Left ventricle myocardium superior (tissue), 1 donor: ENCODE measurements at places on chromosomes 11 and 22.
A peak's percentile ranks its signal among the peaks of the same experiment; 100 is the strongest.

- DNase-seq = peak; percentile 66
Observed at GRCh38 chr11:112795911-112796649, 165.1 kb upstream of the NCAM1 start.

- no peak for DNase-seq
Observed at GRCh38 chr11:102426000-102426399, 26.6 kb downstream of the TMEM123 start.

GRCh38 chr11:68089679-68090078 lies 31.5 kb downstream of the CHKA start:
- no peak for DNase-seq

GRCh38 chr11:130527636-130528297 lies 79.3 kb downstream of the ADAMTS15 start:
- DNase-seq = peak; percentile 50

DNA sequence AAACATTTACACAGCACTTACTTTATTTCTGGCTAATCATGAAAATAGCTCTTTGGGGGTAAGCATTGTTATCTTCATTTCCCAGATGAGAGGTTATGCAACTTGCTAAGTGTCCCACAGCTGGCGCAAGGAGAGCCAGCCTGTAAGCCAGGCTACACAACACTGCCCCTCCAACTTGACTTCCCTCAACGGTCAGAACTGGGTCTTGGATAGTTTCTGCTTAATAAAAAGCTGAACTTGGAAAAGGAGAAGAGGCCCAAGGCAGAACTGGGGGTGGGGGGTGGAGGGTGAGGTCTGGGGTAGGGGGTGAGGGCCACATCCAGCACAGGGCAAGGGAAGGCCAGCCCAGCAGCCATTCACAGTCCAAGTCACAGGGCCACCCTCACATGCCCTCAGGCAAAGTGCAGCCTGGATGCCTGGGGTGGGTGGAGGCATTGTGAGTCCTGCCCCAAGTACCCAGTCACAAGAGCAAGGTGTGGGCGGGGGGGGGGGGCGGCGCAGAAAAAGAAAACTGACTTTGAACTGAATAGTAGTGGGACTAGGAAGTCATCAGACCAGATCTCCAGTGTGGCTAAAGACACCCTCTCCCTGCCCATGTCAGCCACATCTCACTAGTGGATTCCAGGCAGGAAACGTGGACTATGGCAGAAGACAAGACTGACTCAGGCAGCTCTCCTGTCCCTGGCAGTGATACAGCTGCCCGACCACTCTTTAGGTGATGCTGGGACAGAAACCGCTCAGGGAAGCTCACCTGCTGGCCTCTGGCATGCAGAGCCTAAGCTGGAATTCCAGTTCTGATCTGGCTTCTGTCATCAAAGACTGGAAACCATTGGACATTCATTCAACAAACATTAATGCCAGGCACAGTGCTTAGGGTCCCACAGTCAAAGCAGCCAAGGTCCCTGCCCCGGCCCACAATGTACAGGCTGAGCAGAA lies 52.4 kb downstream of the PACSIN2 start:
- DNase-seq = peak; percentile 45

GRCh38 chr22:38867471-38868285 lies 4.3 kb downstream of the CBX6 start:
- no peak for DNase-seq

DNA sequence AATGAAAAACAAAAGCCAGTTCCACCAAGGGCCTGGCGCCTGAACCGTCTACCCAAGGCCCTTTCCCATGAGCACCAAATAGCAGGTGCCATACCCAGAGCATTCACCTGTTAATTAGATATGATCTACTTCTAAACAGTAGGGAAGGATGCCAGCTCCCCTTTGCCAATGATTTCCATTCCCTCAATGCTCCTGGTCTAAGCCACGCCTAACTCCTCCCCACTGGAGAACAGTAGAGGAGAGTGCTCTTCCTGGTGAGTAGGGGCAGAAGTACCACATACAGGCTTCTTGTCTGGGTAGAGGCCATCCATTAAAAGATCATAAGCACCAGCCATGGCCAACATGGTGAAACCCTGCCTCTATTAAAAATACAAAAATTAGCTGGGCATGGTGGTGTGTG lies 40.7 kb downstream of the PACSIN2 start:
- DNase-seq = no peak
